ENCODE measurements at places on chromosomes 6 and 20.

GRCh38 chr6:89268776-89269175 is 46.3 kb downstream of the GABRR2 start:
- no peak for DNase-seq
- H3K27ac ChIP-seq, result no peak overlapping the region
- no peaks in the 10 kb centered on the region for H3K4me1 ChIP-seq
- no peaks in the 10 kb centered on the region for H3K36me3 ChIP-seq

DNA sequence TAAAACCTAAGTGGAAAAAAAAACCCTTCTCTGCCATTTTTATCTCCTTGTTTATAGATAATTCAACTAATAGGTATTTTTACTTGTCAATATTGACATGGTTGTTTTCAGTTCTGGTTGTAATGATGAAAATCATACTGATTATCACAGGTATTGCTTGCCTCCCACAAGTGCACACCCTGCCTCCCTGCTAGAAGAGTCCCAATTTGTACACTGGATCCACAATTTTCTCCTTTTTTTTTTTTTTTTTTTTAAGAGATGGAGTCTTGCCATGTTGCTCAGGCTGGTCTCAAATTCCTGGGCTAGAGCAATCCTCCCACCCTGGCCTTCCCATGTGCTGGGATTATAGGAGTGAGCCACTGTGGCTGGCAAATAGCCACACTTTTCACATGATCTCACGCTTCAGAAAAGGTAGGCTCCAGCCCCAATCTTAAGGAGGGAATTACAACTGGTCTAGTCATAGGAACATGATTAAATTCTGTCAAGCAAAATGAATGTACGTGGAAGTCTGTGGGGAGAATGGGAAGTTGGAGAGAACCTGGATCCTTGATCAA is 12.3 kb downstream of the DYNLT2 start:
- H3K4me1 ChIP-seq, result no peaks in the 10 kb centered on the region
- H3K27me3 ChIP-seq, result no peaks in the 10 kb centered on the region
- no peaks in the 10 kb centered on the region for H3K36me3 ChIP-seq
- DNase-seq, result no peak

- H3K4me1 ChIP-seq, result no peaks in the 10 kb centered on the region
- H3K4me3 ChIP-seq, result no peak overlapping the region
- H3K36me3 ChIP-seq, result no peaks in the 10 kb centered on the region
- no peak overlapping the region for H3K27ac ChIP-seq
Measured at GRCh38 chr6:150745896-150746295, 119.6 kb upstream of the MTHFD1L start.

DNA sequence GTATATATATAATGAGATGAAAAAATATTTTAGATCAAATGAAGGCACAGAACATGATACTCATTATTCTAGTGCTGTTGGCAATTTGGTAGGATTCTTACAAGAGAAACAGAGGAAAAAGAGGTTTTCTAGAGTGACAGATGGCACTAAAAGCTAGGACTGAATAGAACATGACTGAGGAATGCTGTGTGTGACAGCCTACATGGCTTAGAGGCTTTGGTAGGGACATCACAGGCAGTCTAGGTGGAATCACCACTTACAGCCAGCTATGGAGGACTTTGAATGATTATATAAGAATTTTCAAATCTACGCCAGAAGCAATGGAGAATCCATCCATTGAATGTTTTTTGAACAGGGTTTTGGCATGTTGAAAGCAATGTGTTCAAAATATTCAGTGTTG is 52.8 kb downstream of the TPD52L1 start:
- H3K27me3 ChIP-seq, result no peaks in the 10 kb centered on the region
- H3K36me3 ChIP-seq, result no peaks in the 10 kb centered on the region
- H3K4me1 ChIP-seq, result peaks cover 6% of the 10 kb centered on the region
- H3K27ac ChIP-seq, result no peak overlapping the region
- no peak for DNase-seq
- no peak overlapping the region for H3K4me3 ChIP-seq

DNA sequence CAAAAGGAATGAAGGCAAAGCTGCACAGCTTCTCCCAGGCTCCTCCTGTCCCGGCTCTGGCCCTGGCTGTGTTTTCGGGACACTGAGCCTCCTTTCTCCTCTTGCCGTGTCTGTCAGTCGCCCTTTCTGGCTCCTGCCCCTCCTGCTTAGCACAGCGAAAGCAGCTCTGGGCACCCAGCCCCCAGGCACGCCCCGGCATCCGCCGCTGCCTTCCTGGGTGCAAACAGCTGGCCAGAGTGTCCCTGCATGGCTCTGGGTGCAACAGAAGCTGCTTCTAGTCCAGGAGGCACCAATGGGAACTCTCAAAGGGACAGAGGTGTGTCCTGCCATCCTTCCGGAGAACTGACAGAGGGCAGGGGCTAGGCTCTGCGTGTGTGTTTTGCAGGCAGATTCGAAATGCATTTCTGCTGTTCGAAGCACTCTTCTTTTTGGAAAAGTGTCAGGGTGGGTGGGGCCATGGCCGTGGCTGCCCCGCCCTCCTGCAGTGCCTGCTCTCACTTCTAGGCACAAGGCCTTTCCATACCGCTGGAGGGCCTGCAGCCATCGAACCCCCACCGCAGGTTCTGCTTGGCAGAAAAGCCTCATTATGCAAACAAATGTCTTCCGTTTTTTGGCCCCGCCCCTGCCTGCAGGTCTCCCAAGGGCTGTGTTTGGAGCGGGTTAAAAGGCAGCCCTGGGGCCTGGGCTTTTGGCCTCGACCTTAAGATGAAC is 15.5 kb downstream of the COL9A3 start:
- no peak for DNase-seq
- H3K27ac ChIP-seq, result no peak overlapping the region
- no peaks in the 10 kb centered on the region for H3K36me3 ChIP-seq
- H3K4me1 ChIP-seq, result peaks cover 26% of the 10 kb centered on the region

All from vagina (tissue), 2 donors.